ENCODE measurements at places on chromosomes 3 and 15.

DNA sequence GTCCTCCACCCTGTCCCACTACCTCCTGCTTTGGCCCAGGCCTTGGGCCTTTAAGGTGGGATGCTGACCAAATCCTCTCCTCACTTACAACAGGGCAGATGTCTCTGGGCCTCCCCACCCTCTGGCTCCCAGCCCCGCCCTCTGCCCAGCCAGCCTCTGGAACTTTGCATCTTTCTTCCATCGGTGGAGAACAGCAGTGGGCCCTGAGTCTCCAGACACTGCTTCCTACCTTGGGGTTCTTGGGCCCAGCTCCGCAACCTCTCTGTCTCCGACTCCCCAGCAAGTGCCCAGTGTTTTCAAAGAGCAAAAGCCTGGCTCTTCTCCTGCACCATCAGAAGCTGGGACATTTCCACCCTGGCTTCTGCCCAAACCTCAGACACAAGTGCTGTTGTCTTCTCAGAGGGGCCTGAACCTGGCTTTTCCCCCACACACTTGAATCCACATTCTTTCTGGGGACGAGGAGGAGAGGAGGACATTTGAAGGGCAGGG, 33.1 kb downstream of the MRAS start:
- peak; percentile 67 for DNase-seq

- DNase-seq, result no peak
These were observed 138.4 kb downstream of the SST start for GRCh38 chr3:187531831-187532230.

DNA sequence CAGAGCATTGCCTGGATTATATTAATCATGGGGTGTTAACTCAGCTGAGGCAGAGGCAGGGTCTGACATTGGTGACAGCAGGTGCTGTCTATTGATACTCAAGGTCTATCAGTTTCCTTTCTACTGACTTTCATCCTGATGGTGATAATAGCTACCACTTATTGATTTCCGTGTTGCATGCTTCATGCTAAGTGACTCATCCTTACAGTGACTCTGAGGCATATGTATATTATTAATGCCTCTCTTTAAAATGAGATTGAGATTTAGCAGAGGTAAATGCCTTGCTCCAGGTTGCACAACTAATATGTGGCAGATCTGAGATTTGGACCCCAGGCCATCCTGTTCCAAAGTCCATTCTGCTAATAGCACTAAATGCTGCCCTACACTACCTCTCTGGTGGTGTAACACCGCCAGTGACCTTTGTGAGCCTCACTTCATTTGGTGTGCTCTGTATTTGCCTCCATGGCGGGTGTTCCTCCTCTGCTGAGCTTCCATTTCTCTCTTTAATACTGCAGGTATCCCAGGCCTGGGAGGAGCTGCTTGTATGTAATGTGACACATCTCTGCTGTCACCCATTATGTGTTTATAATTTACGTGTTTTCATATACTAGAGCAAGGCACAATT, 50.4 kb downstream of the GPR171 start:
- no peak for DNase-seq

DNA sequence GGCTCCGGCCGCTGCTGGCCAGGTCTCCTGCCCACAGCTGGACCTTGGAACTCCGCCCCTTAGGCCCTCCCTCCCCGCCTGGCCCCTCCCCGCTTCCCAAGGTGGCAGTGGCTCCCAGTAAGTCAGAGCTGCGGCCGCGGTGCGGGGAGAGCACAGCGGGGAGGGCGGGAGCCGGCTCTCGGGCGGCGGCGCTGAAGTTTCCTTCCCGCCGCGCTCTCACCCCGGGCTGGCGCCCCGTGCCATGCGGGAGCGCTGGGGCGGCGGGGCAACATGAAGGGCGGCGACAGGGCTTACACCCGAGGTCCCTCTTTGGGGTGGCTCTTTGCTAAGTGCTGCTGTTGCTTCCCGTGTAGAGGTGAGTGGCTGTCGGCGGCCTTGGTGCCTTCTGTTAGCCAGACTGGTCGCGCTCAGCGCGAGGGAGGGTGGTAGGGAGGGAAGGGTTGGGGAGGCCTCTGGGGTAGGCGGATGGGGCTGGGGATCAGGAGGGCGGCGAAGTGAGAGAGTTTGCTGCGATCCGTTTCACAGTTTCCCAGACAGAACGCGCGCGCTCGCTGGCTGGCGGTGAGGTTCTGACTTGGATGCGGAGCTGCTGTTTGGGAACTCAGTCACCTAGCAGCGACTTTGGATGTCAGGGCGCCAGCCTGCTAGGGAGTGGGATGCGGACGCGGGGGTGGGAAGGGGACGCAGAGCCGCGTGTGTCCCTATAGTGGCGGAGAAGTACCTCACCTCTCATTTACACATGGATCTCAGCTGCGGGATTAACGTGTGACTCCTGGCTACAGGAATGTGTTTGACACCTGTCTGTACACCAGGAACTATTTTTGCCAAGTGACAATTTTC, 145.5 kb upstream of the UMPS start:
- DNase-seq, result no peak

DNA sequence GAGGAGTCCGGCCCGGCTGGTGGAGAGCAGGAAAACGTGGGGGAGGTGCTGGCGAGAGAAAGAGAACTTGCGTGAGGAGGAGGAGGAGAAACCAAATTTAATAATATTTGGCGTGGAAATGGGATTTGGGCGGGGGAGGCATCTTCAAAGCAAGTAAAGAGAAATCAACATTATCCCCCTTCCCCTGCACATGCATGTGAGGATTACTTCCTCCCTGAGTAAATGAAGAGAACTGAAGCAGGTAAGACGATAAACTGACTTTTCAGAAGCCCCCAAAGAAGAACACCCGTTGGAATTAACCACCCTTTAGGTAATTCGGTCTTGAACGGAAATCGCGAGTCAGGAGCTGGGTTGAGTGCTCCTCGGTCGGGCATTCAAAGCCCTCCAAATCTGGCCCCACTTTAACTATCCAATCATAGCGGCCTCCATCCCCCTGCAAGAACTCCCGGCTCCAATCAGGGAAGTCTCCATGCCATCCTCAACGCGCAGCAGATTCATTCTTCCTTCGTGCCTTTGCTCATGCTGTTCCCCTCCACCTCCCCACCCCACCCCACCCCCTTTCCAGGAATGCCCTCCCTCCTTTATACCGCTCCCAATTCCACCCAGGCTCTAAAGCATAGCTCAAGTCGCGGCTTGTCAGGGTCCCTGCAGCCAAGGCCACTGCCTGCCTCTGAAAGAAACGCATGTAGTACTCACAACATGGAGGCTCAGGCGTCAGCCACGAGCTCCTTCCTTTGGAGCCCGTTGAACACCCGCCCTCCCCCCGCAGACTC, 545 bp upstream of the RFX7 start:
- peak; percentile 30 for DNase-seq

- no peak for DNase-seq
These were observed 99.2 kb downstream of the SLMAP start for GRCh38 chr3:57855281-57855680.

DNA sequence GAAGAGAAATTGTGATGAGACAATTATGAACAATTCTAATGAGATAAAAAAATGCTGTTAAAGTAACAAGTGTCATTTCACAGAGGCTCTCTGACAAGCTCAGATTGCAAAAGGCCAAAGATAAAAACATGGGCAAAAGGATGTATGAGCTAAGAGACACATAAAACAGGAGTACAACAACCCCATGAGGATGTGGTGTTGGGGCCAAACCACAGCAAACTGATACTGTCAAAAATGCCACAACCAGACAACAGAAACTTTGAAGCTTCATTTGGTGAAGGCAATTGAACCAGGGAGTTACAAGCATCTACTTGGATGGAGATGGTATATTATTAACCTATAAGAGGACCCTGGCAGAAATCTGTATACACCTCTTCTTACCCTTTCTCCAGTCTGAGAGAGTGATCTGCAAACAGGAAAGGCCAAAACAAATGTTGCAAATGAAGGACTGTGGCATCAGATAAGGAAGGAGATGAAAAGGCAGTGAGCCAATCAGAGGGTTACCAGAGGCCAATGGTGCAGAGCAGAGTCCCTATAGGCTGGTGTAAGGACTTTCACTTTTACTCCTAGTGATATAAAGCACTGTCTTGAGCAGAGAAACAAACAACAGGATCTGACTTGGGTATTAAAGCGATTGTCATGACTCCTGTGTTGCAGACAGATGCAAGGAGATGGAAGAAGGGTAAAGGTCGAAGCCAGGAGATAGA, 659.0 kb downstream of the NTRK3 start:
- DNase-seq, result no peak

DNA sequence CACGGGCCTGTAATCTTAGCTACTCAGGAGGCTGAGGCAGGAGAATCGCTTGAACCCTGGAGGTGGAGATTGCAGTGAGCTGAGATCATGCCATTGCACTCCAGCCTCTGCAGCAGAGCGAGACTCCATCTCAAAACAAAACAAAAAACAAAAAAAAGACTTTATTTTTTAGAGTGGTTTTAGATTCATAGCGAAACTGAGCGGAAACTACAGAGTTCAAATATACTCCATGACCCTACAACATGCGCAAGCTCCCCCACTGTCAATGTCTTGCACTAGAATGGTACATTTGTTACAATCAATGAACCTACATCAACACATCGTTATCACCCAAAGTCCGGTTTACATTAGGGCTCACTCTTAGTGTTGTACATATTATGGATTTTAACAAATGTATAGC, 2.2 kb upstream of the CRTAP start:
- DNase-seq, result no peak

- no peak for DNase-seq
These were observed 28.0 kb upstream of the RAB11A start for GRCh38 chr15:65841121-65841930.

DNA sequence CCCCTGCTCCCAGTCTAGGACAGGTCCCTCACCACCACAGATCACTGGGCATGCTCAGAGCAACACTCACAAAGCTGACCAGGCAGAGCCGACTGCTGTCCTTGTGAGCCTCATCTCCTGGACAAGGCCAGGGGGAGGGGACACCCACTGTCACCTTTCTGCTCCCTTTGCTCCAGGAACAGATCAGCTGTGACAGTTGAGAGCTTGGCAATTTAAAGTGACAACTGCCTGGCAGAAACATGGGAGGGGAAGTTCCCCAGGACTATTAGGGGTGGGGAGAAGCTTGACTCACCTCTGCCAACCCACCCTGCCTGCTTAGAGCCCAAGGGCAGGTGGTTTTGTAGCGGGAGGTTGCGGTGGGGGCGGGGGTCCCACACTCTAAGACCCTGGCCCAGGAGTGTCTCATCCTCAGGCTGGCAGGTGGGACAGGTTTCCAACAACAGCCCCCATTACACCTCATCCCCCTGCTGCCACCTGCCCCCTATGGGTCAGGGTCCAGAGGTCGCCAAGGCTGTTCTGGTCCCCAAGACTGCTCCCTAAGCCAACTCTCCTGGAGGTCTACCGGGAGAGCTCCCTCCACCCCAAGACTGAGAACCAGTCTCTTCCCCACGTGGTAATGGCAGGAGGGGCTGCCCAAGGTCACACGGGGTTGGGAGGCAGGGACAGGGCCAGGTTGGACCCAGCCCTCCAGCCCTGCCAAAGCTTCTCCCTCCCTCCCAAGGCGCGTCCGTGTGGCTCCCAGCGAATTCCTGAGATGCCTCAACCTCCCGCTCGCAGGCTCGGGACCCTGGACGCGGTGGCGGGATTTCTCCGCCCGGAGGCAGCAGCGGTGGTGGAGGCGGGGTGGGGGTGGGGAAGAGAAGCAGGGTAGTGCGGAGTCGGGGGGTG, 80.4 kb downstream of the IQSEC1 start:
- no peak for DNase-seq
